ENCODE measurements at places on chromosomes 7 and 10.

GRCh38 chr7:2123360-2123759 is 109.4 kb downstream of the MAD1L1 start:
- no peak for DNase-seq

- DNase-seq, result no peak
Measured at GRCh38 chr10:13776861-13777311, 190.1 kb downstream of the PRPF18 start.

DNA sequence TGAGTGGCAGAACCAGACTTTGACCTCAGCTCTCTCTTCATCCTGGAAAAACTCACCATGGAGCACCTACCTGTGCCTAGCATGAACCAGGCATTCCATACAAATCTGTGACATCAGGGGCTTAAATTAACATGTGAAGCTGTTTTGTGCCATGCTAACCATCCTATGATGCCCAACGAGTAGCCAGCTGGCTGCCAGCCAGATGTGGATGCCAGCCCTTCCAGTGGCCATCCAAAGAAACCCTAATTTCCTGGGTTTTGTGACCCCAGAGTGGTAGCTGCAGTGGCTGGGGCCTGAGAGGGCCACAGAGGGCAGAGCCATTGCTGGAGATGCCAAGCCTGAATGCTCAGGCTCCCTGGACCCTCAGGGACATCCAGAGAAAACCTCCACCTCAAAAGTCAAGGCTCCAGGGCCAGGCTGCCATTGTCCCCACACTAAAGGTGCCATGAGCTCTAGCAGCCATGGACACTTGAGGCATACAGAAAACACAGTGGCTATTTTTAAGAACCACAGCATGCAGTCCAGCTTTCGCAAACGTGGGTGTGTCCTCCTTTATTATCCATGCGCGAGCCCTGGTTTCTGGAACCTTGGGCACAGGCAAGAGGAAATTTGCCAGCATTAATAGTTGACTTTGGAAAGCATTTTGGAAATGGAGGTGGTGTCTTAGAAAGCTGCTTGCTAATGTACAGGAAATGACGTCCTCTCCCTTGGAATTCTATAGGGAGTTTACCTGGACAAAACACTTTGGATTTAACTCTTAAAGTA is 6.0 kb downstream of the CPXM2 start:
- no peak for DNase-seq

GRCh38 chr10:86229811-86230556 is 136.6 kb downstream of the GRID1 start:
- DNase-seq, result no peak

- no peak for DNase-seq
Measured at GRCh38 chr10:86472061-86472460, 49.5 kb downstream of the WAPL start.

- no peak for DNase-seq
Measured at GRCh38 chr7:19932549-19933249, 159.3 kb upstream of the TMEM196 start.

DNA sequence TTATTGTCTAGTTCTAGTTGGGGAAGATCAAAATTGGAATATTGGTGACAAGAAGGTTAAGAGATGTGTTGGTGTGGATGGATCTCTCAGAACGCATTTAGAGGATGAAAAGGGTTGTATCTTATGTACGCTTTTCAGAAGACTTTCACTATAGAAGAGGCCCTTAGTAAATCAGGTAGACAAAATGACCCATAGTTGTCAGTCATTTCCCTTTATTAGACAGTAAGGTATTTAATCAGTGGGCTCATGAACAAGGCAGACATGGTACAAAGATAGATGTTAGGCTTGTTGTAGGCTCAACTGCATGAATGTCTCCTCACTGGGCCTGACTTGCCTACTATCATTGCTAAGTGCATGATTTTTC is 359.2 kb downstream of the PHF14 start:
- DNase-seq, result no peak

DNA sequence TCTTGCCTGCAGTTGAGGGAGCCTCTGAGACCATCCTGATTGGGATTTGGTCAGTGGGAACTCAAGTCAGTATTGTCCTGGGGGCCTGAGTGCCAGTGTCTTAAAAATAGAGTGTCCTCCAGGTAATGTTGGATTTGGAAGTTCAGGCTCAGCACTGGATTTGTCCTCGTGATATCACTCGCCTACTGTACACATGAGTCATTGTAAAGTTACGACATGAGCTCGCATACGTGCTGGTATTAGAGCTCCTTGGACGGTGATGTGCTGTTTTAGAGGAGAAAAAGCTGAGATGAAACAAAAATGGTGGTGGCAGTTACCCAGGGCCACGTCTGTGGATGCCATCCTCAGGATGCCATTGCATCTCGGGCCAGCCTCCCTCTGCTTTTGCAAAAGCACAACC is 78.2 kb downstream of the MGMT start:
- no peak for DNase-seq

DNA sequence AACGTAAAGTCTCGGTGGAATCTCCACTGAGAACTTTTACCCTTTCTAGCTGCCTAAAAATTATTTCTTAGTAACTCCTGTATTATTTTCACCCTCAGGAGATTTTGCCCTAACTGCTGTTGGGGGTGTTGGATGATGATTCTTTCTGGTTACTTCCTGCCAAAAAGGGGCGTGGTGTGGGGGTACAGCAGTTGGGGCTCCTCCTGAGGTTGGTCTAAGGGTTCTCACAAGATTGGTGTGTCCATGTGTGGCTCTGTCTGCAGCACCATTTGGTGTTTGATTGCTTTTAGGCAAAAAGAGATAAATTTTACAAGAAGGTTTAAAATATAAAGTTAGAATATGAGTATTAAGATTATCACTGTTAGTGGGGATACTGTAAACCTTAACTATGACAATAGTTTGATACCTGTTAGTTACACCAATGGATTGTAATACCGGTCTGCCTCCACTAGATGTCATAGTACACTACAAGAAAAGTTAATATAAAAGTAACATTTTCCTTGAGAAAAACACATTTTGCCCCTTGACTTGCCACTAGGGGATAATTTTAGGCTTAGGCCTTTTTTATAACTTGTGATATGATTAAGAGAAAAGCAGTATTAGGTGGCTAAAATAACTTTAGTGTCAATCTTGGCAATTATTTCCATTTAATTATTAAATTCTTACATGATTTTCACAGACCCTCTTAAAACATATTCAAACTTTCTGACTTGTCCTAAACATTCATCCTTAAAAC is 928.7 kb downstream of the IPMK start:
- no peak for DNase-seq

DNA sequence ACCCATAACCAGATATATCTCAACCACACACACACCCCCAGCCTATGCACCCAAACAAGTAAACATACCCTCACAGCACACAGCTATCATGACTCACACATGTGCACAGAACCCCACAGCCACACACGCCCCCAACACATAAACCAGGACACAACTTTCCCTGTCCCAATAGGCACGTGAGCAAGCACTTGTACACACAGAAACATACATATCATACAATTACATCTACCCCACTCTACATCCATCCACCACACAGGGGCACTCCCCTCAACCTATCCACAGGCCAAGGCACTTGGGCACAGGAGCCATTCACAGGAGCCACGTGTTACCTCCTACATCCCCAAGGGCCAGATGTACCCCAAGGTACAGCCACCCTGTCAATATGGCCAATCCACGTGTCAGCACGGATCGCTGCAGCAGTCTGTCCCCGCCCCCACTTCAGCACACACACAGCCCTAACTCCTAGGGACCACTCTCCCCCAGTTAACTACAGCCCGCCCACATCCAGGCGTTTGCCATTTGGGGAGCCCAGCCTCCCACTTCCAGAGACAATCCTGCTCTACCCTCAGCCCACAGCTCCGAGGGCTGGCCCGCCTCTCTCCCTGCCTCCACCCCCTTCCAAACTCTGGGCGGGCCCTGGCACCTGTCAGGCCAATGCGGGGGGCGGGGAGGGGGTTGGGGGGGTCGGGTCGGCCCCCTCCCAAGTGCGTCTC is 163.5 kb downstream of the SH3PXD2A start:
- DNase-seq, result no peak

GRCh38 chr10:77970869-77971803 is 44.6 kb upstream of the DLG5 start:
- DNase-seq, result no peak

DNA sequence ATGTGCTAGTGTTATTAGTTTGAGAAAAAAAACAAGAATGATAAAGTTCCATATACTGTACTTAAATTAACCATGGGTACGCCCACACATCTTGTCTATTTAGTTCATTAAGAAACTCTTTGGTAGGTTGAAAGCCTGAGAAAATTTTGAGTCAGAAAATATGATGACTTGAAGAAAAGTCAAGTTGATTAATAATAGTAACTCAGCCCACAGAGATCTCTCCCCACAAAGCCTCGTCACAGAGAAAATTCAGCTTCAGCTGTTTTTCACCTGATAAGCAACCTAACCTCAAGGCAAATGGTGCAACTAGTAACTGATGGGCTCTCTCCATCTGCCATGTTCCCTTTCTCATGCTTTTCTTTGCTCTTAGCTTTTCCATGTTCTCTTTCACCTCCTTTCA is 1021.6 kb downstream of the GATA3 start:
- DNase-seq, result no peak

- no peak for DNase-seq
Measured at GRCh38 chr10:133159611-133159949, 439 bp upstream of the KNDC1 start.

GRCh38 chr7:146053492-146053891 is 63.1 kb upstream of the CNTNAP2 start:
- no peak for DNase-seq

DNA sequence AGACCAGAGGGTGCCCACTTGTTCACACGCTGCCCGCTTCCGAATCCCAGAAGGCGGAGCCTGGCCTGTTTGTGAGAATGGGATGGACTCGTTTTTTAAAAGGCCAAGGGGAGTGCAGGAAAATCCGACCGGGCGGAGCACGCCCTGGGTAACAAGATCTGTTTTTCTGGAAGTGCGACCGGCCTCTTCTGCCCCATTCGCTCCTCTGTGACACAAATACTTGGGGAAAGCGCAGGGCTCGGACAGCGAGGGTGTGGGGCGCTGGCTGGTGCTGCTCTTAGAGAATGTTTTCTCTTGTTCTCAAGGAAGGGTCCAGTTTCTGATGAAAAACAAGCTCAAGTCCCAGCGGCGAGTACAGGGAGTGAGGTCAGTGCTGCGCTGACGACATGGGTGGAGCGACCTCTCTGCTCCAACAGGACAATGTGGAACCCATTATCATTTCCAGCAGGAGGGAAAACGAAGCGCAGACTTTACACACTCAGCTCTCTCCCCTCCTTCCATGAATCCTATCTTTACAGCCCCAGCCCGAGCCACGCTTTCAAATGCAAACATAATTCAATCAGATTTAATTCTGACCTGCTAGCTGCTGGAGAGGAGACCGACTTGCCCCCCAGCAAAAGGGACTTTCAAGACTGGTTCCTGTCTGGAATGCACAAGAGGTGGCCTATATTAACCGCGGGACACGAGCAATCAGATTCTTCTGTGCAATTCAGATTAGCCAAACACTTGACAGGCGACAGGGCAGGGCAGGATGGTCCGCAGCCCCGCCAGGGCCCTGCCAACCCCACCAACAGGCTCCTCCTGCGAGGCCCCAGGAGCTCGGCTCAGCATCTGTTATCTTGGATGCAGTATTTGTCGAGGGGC is 1.1 kb downstream of the RADIL start:
- DNase-seq, result no peak

DNA sequence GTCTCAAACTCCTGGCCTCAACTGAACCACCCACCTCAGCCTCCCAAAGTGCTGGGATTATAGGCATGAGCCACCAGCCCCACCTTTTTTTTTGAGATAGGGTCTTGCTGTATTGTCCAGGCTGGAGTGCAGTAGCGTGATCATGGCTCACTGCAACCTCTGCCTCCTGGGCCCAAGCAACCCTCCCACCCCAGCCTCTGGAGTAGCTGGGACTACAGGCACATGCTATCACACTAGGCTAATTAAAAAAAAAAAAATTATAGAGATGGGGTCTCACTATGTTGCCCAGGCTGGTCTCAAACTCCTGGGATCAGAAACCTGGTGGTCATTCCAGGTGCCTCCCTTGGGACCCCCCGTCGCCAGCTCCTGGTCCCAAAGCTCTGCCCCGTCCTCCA is 25.0 kb downstream of the GTF2IRD1 start:
- no peak for DNase-seq

DNA sequence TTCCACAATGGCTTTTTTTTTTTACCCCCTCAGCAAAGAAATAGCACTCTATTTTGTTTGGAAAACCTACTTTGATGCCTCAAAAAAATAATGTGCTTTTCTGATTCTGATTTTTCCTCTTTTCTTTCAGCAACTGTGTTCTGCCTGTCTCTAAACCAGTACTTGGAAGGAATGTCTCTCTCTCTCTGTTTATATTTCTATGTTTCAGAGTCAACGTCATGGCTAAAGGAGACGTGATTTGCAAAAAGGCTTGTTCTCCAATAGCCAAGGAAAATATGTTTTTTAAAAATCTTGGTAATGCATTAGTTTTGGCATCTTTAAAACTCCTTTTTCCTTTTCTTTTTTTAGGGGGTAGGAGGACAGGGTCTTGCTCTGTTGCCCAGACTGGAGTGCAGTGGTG is 56.0 kb upstream of the SDK1 start:
- no peak for DNase-seq

DNA sequence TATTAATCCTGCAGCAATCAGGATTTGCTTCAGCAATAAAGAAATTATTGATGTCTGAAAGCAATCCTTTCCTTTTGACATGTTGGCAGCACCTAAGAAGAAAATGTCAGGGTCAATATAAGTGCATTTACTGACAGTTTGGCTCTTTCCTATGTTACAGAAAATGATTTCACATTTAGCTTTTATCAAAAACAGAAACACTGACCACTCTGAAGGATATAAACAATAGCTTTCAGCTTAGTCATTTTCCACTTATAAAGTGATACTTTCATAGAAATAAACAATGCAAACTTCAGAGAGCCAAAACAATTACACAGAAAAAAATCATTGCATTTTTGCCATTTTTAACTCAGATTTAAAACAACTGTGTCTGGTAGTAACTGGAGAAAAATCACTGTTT is 325.6 kb upstream of the KAT6B start:
- DNase-seq, result no peak

- no peak for DNase-seq
Measured at GRCh38 chr10:114648368-114648767, 9.7 kb downstream of the ABLIM1 start.

DNA sequence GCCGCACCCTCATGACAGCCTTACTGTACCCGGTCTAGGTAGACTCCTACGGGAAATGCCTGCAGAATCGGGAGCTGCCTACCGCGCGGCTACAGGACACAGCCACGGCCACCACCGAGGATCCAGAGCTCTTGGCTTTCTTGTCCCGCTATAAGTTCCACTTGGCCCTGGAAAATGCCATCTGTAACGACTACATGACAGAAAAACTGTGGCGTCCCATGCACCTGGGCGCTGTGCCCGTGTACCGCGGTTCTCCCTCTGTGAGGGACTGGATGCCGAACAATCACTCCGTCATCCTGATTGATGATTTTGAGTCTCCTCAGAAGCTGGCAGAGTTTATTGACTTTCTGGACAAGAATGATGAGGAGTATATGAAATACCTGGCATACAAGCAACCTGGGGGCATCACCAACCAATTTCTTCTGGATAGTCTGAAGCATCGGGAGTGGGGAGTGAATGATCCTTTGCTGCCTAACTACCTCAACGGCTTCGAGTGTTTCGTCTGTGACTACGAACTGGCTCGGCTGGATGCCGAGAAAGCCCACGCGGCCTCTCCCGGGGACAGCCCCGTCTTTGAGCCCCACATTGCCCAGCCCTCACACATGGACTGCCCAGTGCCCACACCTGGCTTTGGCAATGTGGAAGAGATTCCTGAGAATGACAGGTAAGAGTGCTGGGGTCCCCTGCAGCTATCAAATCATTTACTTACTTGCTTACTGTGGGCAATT is 8.5 kb upstream of the CHCHD1 start:
- DNase-seq, result peak; percentile 31
